NCI-H2171 treated with DMSO at 0.1 percent for 48 hours (cell line): ENCODE measurements at places on chromosomes 3 and 15.
A peak's percentile ranks its signal among the peaks of the same experiment; 100 is the strongest.

GRCh38 chr15:45544266-45545023 lies 21.9 kb upstream of the SLC30A4 start:
- no peak for DNase-seq

GRCh38 chr15:26070095-26070532 lies 207.0 kb upstream of the ATP10A start:
- DNase-seq = no peak

- DNase-seq = peak; percentile 9
These were observed 13.2 kb downstream of the MEIS2 start for GRCh38 chr15:37087131-37087588.

DNA sequence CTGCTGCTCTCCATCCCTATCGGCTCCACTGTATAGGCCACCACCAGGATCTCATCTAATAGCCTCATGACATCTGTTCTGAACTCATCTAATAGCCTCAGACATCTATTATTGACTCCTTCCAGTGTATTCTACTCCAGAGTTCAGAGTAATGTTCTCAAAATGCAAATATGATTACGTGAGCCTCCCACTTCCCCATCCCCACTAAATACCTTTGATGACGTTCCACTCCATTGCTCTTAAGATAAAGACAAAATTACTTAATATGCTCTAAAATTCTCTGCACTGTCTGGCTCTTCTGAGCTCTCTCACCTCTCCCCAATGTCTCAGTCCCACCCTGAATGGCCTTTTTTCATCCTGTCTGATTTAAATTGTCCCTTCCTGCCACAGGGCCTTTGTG lies 94.7 kb downstream of the SAMMSON start:
- no peak for DNase-seq

DNA sequence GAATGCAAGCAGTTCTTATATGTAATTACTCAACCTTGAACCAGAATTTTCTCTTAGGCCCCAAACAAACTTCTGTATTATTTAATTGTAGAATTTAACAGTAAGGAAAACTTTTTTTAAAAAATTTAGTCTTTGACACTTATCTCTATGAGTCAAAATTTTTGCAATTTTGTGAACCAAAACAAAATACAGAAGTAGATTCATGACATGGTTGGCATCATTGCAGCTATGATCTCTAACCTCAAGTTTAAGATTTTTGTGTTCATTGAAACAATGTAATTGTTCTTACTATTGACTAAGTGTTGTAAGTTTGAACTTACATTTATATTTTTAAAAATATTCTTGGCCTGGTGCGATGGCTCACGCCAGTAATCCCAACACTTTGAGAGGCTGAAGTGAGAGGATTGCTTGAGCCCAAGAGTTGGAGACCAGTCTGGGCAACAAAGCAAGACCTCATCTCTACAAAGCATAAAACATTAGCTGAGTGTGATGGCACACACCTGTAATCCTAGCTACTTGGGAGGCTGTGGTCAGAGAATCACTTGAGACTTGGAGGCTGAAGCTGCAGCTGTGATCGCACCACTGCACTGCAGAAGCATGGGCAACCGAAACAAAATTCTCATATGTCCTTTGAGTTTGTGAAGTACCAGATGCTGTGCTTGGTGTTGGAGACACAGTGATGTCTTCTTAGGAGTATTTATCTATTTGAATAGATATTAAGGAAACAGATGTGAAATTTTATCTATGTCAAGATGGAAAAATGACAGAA lies 39.7 kb downstream of the STT3B start:
- DNase-seq = no peak

DNA sequence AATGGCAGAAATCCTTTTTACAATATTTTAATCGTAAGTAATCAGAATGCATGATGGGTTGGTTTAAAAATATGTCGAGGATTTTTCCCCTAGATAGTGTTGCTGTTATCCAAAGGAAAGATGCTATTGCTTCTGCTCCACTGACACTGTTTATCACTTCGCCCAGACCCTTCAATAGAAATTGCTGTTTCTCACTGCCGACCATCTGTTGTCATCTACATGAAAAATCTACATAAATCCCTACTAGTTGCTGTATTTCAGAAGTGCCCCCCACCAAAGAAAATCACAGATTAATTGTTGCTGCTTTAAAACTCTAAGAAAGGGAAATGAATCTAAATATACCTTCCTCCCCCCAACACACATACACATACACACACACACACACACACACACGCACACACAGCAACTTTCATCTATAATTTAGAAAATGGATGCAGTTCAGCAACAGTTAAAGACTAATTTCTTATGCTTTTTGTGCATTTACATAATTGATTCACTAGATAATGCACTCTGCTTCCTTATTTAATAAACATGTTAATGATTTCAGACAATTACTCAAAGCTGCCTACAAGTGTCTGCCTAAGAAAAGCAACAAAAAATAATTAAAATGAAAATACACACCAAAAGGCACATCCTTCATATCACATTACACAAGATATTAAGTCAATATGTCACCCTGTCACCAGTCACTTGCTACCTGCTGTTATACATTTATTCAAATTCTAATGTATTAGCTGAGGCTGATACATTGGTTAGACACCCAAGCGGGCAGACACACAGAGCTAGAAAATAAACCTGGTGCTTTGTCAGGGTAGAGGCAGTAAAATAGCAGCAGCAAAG lies 82.8 kb downstream of the RORA start:
- peak; percentile 96 for DNase-seq

- no peak for DNase-seq
These were observed 23.4 kb downstream of the SPSB4 start for GRCh38 chr3:141074529-141074928.

GRCh38 chr3:164235289-164236028 lies 842.8 kb downstream of the SI start:
- no peak for DNase-seq

DNA sequence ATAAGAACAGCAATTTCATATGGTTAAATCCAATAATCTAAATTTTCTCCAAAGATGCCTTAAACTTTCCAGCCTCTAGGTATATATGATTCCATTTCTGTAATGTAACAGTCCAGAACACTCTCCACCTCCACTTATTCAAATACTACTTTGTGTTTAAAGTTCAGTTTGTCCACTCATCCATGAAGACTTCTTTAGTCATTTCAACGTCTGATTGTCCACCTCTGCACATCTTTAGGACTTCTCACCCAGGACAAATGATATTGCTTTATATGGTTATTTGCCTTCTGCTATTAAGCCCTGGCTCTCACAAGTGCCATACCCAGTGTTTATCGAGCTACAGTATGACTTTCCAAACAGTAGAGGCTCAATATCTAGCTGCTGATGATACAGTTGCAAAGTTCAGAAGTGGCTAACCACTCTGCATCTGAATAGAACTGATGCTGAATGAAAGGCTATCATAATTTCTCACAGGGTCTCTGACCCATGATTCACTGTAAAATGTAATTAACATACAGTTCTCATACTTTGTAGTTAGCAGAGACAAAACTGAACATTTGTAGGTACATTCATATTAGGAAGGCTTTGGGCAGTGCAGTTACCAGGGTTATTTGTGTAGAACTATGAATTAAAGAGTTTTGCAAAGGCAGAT lies 93.7 kb upstream of the MBNL1 start:
- DNase-seq = no peak

DNA sequence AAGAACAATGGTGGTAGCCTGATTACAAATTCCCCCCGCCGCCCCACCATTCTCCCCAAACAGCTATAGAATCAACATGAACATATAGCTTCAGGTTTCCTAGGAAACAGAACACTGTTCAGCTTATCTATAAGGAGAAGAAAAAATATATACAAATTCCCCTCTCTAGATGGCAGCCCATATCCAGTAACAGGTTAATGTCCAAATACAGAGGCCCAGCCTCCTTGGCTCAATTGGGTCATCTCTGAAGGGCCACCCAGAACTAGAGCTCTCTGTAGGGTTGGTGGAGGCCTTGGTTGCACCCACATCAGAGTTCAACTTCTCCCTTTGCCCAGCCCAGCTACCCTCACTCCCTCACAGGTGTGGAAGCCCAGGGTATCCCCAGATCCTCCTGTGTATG lies 91.5 kb upstream of the ADAMTS17 start:
- DNase-seq = no peak

DNA sequence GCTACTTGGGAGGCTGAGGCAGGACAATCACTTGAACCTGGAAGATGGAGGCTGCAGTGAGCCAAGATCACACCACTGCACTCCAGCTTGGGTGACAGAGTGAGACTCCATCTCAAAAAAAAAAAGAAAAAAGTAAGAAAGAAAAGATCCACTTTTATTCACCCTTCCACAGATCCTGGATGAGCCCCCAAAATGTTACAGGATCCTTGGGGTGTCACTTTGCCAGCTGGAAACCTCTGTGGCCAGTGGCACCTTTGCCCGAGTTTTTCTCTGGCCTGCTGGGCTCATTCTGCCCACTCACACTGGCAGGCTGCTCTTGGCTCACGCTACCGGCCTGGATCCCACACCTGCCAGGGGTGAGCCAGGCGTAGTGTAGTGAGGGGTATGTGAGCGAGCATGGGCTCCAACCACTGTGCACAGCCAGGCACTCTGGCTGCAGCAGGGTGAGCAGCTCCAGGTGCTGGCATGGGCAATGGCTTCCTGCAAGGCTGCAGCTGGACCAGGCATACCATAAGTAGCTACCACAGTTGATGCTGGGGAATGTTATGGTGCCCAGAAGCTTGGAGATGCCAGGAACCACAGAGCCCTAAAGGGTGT lies 57.8 kb upstream of the C15orf39 start:
- DNase-seq = no peak

DNA sequence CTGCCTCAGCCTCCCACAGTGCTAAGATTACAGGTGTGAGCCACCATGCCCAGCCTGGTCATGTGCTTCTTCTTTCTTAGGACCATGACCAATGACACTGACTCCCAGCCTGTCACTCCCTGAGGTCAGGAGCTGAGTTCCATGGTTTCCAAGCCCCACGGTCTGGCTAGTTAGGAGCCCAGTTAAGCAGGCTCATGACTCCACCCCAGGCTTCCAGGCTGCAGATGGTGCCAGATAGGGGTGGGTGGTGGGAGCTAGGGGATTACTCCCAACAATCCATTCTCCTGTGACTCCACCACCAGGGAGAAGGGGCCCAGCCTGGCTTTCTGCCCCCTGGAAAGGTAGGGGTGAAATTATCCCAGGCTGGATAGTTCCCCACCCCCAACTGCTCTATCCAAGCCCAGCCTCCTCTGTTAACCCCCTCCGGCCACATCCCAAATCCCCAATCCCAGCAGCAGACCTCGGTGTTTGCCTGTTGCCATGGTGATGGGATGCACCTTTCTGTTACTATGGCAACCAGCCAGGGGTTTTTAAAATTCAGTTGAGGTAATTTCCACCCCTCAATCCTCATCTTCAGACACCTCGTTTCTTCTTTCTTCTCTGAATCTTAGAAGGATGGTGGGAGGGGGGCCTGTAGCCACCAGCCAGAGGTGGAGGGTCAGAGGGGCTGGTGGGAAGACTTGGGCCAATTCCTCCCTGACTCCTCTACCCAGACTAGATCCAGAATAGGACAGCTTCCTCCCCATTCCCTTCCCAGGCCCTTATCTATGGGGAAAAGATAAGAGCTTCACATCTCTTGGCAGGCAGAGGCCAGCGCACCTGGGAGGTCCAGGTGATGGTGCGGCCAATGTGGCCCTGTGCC lies 22.5 kb upstream of the SEMA3F start:
- no peak for DNase-seq

DNA sequence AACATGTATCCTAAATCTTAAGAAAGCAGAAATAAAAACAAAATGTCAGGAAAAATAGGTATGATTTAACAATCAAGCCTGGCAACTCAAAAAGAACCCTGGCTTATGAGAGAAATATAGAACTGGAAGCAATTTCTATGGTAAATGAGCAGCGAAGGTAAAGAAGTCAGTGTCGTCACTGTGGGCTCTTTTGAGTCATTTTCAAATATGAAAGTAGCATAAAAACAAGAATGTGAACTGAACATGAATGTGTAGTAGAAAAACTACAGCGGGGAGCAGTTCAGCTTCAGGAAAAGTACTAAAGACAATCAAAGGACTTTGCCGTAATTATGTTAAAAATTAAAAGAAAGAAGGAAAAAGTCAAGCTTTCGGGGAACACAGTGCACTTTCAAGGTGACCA lies 17.5 kb downstream of the LSG1 start:
- no peak for DNase-seq

DNA sequence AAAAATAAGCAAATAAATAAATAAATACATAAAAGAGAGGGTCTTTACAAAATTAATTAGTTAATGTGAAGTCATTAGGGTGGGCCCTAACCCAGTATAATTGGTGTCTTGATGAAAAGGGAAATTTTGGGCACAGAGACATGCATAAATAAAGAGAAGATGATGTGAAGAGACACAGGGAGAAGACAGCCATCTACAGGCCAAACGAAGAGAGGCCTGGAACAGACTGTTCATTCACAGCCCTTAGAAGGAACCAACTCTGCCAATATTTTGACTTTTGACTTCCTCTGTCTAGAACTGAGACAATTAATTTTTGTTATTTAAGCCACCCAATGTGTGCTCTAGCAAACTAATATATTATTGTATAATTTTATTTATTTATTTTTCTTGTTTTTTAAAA lies 29.6 kb upstream of the SELENOK start:
- no peak for DNase-seq

DNA sequence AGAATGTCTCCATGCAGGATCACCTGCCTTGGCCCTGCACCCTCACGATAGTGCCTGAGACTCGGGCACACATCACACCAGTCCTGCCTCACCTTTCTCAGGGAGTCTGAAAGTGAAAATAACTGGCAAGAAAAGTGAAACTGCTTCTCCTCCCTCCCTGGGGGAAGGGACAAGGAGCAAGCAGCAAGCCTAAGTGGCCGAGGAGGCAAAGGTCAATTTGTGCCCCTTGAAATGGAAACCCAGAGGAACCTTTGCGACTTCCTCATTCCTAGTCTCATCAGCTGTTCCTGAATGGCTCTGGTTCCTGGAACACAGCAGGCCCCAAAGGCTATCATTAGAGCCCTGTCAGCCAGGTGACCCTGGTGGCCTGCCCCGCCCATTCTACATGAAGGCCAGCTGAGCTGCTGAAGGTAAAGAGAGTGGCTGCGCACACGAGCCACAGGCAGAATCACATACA lies 28.0 kb upstream of the SLCO2A1 start:
- no peak for DNase-seq

- DNase-seq = no peak
These were observed 233.3 kb downstream of the RBMS3 start for GRCh38 chr3:29514170-29514569.

DNA sequence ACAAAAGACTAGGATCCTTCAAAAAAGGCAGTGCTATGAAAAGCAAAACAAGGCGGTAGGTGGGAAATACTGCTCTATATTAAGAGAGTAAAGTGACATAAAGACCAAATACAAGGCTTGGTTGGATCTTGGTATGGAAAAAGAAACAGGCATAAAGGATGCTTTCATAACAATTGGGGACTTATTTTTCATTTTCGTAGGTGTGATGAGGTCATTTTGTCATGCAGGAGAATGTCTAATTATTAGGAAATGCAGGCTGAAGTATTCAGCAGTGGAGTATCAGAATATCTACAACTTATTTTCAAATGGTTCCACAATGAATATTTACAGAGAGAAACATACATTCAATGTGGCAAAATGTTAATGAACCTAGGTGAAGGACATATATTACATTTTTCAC lies 9.0 kb downstream of the XPC start:
- no peak for DNase-seq

- no peak for DNase-seq
These were observed 29.0 kb downstream of the TMEM45A start for GRCh38 chr3:100521439-100521845.

- no peak for DNase-seq
These were observed 17.6 kb upstream of the LINGO1 start for GRCh38 chr15:77650265-77650664.

- DNase-seq = no peak
These were observed 666 bp upstream of the SEMA3F start for GRCh38 chr3:50154476-50154839.

- DNase-seq = peak; percentile 68
These were observed 187.7 kb downstream of the SATB1 start for GRCh38 chr3:18237251-18238005.
